ENCODE measurements at places on chromosomes 11 and 22.

GRCh38 chr22:22558972-22559603 is at the start of gene PRAME:
PRAME (minus strand) TSS chr22:22559265; CDS start chr22:22556832, 2,433 bp downstream.
- peak; percentile 85 for DNase-seq

DNA sequence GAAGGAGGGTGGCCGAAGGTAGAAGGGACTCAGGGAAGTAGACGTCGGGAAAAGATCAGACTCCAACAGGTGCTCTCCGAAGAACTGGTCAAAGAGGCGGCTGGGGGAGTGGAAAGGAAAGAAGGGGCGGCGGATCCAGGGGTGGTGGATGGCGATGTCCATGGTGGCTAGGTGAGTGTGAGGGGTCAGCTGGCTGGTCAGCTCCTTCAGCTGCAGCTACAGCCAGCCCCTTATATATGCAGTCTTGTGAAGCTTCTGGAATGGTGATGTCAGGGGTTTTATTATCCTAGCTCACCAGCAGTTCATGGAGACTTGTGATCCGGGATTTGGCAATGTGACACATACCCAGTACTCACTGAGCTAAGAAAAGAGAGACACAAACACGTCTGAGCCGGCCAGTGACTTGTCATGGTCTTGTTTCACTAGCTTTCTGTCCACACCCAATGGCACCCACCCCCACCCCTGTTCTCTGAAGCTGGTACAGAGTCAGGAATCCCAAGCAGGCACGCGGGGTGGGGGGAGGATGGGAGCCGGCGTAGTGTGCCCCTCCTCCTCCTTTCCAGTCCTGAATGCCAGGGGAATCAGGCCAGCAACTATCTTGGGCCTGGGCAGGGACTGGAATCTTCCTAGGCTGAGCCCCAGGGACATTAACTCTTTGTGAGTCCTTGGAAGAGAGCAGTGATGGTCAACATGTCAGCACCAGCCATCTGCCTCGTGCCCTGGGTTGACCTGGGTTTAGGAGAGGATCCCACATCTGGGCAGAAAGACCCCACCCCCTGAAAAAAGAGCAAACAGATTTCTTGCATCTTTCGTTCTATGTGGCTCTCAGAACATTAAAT is at the start of gene CRYAB:
CRYAB (minus strand) TSS at position 208 of the 839 bp plus-strand sequence; CDS start at position 162, 46 bp downstream.
- no peak for DNase-seq

- no peak for DNase-seq
Measured at GRCh38 chr11:59076876-59077571, 9.1 kb upstream of the GLYATL1B start.

GRCh38 chr11:126158054-126158791 is 53.2 kb downstream of the RPUSD4 start:
- DNase-seq, result no peak

DNA sequence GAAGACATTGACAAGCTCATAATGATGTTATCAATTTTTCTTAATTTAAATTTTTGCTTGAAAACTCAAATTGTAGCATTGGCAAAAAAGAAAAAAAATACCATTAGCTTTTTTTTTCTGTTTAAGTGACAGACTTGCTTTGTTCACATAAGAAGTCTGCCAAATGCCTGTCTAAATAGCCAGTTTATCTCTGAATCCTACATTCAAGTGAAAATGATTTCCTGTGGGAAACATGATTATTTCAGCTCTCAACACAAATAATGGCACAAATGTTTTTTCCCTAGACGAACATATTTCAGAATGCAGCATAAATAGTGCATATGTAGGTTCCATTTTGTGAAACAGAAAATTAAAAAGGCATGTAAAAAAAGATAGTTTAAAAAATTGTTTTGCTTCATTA is 23.5 kb downstream of the TYR start:
- no peak for DNase-seq

GRCh38 chr11:109133159-109133558 is 288.8 kb upstream of the C11orf87 start:
- no peak for DNase-seq

Measured in stimulated activated CD8-positive, alpha-beta memory T cell treated with anti-CD3 and anti-CD28 coated beads, Interleukin-7, amount 100 ng/mL, for 48 hours (primary cell).